ENCODE measurements at places on chromosomes 3 and 15.

- no peak for DNase-seq
Observed at GRCh38 chr3:124360563-124360962, 368.6 kb upstream of the ROPN1 start.

GRCh38 chr3:157117206-157117605 lies 42.7 kb downstream of the CCNL1 start:
- no peak for DNase-seq

GRCh38 chr3:62562596-62562995 lies 189.2 kb upstream of the FEZF2 start:
- no peak for DNase-seq

DNA sequence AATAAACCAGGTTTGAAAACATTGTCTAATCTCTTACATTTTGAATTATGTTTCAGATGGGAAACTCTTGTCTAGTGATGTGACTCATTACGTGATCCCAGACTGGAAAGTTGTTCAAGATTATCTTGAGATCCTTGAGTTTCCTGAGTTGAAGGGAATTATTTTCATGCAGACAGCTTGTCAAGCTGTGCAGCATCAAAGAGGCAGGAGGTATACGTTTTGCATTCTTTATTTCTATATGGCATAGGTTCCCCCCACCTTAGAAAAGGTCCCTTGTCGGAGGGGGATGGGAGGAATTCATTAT lies 1.5 kb downstream of the DIS3L start:
- no peak for DNase-seq

- no peak for DNase-seq
Observed at GRCh38 chr15:63559753-63560152, 37.4 kb upstream of the FBXL22 start.

DNA sequence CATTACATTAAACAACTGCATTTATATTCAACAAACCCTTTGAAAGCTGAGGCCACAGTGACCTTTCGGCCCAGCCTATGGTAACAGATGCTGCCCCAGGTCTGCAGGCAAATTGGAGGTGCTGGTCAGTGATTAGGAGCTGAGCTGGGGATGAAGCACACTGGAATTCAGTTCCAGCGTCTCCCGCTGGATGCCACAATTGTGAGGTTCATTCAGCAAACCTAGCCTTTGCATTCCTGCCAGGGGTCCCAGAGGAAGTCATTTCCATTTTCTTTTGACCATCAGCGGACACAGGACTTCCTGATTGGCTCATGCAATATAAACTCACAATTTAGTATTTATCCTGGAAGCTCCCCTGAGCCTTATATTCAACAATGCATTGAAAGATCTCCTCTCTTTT lies 89.5 kb downstream of the IL20RB start:
- no peak for DNase-seq

DNA sequence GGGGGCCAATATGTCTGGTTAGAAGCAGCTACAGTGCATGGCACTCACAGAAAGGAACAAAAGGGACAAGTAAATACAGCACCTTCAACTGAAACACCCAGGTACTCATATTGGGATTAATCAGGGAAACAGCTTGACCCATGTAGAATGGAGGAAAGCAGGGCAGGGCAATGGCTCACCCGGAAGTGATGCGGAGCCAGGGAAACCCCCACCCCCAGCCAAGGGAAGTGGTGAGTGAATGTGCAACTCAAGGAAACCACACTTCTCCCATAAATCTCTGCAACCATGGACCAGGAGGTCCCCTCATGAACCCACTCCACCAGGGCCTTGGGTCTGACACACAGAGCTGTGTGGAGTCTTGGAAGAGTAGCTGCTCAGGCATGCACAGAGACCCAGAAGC lies 117.1 kb downstream of the MTHFS start:
- no peak for DNase-seq

DNA sequence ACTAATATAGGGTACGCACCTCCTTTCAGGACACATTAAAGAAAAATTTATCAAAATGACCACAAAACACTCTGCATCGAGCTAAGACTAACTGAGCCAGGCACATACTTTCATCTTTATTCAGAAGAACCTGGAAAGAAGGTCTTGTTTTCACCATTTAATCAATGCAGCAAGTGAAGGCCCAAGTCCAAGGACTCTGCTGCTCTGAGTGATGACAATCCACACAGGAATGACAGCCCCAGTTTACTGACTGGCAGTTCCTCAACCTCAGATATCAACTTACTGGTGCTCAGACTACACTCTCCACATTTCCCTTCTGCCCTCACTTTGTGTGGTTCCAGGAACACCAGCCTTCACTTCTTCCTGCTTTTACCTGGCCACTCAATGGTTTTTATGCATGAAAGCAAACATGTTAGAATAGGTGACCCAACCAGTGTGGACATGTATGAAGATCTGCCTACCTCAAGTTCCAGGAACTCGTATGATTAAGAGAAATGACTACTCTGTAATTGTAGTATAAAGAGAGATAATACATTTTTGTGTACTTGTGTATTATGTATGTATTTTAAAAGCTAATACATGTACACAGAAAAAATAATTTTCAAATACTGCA lies 29.1 kb upstream of the RASA2 start:
- DNase-seq, result no peak

DNA sequence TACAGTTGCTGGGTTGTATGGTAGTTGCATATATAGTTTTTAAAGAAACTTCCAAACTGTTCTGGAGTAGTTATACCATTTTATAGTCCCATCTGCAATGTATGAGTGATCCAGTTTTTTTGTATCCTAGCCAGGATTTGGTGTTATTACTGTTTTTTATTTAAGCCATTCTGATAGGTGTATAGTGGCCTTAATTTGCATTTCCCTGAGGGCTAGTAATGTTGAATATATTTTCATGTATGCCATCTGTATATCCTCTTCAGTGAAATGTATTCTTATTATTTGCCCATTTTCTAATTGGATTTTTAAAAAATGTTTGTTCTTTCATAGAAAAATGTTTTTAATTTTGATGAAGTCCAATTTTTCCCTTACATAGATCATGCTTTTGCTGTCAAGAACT lies 29.2 kb downstream of the PXK start:
- DNase-seq, result no peak

DNA sequence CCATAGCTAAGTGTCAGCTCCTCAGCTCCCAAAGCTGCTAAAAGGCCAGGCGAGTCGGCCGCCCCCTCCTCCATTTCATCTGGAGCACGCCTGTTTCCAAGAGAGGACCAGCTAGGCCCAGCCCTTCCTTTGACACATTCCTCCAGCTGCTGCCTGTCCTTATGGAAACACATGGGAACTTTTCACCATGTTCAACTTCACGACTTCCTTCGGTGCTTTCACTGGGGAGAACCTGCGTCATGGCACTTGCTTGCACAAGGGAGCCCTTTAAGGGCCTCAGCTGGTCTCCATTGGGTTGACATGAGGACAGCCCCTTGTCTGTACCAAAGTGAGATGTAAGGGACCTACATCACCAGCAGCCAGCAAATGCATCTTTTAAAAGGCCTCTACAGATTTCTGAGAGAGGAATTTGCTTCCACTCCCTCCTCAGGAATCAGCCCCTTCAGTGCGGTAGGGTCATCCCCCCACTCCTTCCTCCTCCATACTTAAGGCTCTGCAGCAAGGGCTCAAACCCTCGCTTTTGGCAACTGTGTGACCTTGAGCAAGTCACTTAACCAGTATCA lies 2.1 kb downstream of the MAGI1 start:
- no peak for DNase-seq

DNA sequence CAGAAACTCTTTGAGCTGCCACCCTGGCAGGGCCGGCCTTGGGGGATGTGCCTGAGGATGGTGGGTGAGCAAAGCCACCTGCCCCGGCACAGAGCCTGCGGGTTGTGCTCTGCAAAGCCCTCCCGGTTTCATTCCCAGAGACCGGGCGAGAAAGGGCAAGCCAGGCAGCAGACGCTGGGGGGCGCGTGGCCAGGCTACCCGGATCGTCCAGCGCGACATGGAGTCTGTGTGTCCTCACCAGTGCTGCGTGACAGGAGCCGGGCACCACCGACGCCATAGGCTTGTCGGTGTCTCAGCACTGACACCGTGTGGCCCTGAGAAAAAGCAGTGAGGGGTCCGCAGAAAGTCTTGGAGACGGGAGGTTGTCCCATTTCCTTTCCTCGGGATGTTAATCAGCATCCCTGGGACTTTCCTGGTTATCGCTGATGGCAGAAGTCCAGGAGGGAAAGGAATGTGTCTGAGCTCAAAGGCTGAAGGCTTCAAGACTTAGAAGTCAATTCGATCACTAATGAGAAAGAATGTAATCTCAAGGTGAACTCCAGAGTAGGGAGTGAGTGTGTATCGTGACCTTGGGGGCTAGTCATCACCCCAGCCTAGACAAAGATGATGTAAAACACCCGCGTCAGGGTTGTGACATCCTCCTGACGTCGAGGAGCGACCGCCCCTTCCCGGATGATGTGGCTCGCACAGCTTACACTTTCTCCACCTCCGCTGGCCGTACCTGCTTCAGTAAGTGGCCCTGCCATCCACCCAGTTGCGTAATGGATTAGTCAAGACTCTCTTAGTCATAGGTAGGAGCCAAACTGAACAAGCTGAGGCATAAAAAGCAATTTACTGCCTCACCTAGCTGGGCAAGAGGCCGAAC lies 36.3 kb upstream of the PLA2G4E start:
- DNase-seq, result no peak

All from esophagus squamous epithelium (tissue), 5 donors.